Activated CD8-positive, alpha-beta memory T cell treated with anti-CD3 and anti-CD28 coated beads for 1 hour (primary cell): ENCODE measurements at places on chromosomes 1 and 21.

DNA sequence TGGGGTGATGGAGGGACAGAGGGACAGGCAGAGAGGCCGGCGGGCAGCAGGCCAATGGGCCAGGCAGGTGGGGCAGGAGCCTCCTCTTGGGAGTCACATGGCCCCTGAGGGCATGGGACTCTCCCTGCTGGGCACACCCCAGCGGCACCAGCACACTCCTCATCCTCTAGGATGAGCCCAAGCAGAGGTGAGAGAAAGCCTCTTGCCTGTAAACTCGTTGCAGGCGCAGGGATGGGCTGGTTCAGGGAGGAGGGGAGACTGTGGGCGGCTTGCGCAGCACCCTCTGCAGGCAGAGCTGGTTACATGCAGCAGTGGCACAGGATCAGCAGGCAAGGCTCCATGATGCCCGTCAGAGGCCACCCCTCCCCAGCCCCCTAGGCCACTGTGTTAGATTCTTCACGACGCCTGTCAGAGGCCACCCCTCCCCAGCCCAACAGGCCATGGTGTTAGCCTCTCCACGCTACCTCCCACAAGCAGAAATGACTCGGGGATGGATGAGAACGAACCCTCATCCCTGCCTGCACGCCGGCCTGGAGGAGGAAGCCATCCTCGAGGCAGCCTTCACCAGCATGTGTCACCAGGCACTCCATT, 209.7 kb upstream of the VAMP3 start:
- no peak for DNase-seq

DNA sequence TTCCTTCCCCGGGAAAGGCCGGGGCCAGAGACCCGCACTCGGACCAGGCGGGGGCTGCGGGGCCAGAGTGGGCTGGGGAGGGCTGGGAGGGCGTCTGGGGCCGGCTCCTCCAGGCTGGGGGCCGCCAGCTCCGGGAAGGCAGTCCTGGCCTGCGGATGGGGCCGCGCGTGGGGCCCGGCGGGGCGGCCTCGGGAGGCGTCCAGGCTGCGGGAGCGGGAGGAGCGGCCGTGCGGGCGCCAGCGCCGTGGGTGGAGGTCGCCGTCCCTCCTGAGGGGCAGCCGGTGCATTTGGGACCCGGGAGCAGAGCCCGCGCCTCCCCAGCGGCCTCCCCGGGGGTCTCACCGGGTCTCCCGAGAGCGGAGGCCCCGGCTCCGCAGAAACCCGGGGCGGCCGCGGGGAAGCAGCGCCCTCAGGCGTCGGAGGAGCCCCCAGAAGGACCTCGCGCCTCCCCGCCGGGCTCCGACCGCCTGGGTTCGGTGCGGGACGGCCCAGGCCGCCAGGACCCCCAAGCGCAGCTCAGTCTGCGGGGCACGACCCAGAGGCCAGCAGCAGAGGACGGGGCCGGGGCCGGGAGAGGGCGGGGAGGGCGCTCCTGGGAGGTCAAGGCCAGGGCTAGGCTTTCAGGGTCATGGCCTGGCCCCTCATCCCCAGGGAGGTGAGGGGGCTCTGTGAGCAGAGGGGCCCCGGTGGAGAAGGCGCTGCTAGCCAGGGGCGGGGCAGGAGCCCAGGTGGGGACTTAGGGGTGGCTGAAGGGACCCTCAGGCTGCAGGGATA, 7.2 kb upstream of the SLX9 start:
- DNase-seq: peak; percentile 67

- DNase-seq: no peak
Observed at GRCh38 chr1:204828352-204828850, 42.3 kb upstream of the NFASC start.

DNA sequence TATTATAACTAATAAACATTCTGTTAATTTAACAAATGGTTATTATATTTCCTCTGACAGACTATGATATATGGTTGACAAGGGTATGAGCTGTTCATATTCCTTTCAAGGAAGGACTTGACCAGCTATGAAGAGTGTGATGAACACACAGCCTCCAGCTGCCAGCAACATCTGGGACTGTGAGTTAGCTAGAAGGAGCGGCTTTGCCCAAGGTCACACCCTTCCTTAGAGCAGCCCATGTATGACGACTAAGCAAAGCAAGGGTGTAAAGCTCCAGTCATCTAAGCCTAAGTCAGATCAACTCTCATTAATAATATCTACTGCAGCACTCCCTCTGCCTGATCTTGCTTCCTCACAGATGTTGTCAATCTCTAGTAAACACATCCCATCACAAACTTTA, 355.4 kb downstream of the PLPP3 start:
- no peak for DNase-seq

- no peak for DNase-seq
Observed at GRCh38 chr1:200890818-200891773, 3.6 kb upstream of the INAVA start.

DNA sequence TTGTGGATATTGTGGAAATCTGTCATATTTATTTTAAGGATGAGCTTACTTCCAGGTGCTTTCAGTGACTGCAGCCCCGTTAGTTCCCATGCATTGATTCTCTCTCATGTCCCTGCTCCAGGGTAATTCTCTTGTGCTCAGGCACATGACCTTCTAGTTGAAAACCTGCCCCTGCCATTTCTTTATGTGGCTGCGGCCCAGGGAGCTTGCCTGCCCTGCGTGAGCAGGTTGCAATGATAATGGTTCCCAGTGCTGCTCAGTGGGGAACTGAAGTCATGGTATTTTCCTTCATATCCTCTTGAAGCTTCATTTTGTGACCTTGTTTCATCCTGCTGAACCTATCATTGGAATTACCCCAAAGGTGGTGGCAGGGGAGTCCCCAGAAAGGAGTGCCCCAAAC, 229.8 kb downstream of the DISC1 start:
- DNase-seq: no peak

DNA sequence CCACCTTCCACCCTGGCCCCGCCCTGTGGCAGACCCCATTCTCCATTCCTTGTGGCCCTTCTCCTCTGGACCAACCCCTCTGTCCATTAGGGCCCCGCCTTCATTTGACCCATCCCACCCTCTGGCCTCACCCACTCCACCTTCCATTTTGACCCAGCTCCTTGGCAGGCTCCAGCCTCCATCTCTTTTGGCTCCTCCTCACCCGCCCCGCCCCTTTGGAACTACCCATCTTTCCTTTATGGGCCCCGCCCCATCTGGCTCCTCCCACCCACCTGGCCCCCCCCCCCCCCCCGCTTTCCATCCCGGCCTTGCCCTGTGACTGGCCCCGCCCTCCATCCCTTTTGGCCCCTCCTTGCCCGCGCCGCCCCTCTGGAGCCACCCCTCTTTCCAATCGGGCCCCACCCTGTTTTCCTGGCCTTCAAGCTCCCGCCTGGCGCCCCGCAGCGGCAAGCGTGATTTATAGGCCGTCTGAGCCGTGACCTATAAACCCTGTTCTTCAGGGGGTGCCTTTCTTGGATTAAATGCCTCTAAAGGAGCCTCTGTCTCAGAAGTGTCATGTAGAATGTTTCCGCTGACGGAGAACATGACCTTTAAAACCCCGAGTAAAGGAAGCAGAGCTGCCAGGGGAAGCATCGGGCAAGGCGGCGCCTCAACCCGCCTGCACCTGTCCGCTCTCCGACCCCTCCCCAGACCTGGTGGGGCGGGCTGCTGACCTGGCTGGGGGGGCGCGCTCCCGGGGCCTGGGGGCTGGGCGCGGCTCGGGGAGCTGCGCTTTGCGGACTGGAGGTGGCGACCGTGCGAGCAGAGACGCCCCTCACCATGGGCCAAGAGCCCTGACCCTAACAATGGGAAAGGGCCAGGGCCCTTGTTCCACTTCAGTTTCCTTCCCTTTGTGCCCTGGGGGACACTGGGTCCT, 178.0 kb downstream of the CAMTA1 start:
- no peak for DNase-seq

DNA sequence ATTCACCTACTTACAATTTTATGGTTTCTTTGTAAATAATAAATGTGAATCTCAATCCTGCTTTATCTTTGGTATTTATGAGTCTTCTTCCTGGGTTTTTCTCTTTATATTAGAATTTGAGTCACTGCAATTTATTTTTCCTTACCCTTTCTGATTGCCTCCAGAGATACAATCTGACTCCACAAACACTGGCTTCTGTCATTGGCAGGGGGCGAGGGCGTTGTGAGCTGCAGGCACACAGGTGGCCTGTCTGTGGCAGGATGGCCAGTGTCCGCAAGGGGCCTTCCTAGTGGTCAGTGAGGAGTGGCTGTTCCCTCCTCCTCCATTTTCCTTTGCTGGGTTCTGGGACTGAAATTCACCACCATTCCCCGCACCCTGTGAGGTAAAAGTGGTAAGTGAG, 2.0 kb upstream of the MTARC1 start:
- DNase-seq: no peak

DNA sequence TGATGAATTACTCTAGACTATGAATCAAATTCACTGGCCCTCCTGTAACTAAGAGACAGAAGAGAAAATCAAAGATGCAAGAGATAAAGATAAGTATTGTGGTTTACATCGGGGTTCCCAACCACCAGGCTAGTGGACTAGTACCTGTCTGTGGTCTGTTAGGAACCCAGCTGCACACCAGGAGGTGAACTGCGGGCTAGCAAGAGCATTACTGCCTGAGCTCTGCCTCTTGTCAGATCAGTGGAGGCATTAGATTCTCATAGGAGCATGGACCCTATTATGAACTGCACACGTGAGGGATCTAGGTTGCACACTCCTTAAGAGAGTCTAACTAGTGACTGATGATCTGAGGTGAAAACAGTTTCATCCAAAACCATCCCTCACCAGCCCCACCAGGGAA, 58.9 kb upstream of the DUSP10 start:
- DNase-seq: no peak

GRCh38 chr1:84253891-84254290, 47.6 kb upstream of the SAMD13 start:
- DNase-seq: no peak

DNA sequence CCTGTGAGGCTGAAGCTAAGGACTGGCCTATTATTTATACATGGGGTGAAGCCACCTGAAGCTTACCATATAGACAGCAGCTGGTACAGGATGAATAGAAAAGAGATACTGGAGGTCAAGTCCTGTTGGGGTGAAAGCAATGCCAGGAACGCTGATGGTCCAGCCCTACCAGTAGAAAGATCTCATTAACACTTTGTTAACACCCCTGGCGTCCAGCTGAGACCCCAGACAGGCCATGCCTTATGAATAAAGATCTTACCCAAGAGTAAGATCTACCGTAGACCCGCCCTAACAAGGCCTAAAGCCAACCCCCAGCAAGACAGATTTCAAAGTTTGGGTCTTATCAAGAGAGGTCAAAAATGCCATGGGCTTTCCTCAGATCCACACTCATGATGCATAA, 34.7 kb downstream of the ST3GAL3 start:
- DNase-seq: no peak

- no peak for DNase-seq
Observed at GRCh38 chr1:209364716-209365115, 218.8 kb upstream of the CAMK1G start.

DNA sequence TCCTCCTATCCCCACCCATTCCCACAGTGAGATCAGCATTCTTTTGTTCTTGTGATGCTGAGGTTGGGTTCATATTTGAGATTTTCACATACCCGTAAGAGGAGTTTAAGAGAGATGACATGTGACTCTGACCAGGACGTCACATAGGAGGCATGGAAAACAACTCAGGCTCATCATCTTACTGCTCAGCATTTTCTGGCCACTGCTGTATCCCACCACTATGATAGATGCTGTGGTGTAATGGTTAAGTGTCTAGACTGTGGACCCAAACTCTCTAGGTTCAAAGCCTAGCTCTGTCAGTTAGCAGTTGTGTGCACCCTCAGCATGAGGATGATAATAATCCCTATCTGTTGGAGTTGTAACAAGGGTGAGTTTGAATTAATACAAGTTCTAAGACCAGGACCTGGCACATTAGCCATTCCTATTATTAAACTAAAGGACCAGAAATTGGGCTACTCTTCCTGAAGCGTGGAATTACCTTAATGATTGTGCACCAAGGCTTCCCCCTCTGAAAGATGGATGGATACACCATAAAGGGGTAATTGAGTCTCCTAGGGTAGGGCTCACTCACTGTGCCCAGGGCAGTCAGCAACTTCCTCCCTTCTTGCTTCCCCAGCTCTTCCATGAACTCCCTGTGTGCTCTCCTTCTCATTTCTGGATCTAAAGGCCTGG, 40.9 kb downstream of the LGR6 start:
- no peak for DNase-seq

- no peak for DNase-seq
Observed at GRCh38 chr1:16176653-16177052, 20.8 kb upstream of the EPHA2 start.

DNA sequence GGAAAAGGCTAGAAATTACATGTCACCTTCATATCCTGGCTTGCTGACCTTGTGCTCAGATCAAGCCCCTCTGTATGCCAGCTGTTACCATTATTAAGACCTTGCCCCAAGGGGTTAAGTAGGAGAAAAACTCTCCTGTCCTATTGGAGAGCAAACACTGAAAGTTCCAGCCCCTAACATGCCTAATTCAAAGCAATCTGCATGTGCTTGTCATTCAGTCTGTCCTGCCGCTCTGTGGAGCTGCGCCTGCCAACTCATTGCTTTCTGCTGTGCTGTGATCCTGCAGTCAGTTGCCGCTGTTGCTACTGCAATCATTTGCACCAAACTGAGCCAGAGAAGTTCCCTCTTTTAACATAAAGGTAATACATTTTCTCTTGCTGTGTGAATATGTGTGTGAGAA, 113.4 kb downstream of the DISP1 start:
- no peak for DNase-seq

DNA sequence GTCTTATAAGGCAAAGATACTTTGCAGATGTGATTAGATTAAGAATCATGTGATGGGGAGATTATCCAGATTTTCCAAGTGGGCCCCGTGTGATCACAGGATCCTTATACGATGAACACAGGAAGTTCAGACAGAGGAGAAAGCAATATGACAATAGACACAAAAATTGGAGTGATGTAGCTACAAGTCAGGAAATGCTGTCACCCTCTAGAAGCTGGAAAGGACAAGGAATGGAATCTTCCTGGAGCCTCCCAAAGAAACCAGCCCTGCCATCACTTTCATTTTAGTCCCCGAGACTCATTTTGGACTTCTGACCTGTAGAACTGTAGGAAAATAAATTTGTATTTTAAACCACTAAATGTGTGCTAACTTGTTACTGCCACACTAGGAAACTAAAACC, 61.9 kb upstream of the C1orf21 start:
- no peak for DNase-seq

- no peak for DNase-seq
Observed at GRCh38 chr1:205067031-205067430, 17.2 kb downstream of the TMEM81 start.

DNA sequence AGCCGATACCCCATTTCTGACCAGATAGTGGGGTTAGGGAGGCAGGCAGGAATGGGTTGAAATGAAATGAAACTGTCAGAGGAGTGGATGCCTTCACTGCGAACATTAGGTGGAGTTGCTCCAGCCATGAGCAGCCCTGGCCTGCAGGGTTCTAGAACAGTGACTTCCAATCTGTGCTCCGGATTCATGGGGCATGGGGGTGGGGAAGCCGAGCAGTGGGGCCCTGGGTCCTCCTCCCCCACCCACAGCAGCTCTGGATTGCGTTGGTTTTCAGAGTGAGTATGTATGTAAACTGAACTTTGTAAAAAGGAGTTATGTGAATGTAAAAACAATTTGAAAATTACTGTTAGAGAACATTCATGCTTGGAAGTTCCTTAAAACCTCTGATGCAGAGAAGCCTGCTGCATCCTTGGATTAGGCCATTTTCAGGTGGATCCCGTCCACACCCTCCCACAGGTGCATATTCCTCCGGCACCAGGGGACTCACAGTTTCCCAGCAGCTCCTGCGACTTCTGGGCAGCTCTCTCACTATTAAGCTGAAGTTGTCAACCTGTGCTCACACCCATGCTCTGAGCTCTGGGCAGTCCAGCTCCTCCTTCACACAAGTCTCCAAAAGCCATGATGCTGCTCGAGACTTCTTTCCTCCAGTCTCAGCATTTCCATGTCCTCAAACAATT, 54.4 kb upstream of the EDN2 start:
- no peak for DNase-seq

- no peak for DNase-seq
Observed at GRCh38 chr1:31787261-31787660, 23.1 kb upstream of the ADGRB2 start.
